ENCODE measurements at places on chromosomes 7 and 10.

DNA sequence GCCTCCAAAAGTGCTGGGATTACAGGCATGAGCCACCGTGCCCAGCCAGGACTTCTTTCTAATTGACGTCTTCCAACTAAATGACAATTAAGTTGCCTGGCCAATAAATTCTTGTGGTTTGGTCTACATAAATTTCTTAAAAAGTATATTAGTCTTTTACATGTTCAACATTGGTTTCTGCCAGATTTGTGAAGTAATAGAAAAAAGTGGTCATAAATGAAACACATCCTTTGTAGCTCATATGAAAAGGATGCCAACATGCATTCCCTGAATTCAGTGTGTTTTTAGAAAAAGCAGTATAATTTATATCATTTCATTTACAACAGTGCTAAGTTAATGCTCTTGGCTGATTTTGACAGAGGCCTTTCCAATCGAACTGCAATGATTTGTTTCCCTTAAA is 215.0 kb downstream of the TAX1BP1 start:
- no peak for DNase-seq

- DNase-seq: peak; percentile 5
Measured at GRCh38 chr7:29337546-29338116, 143.1 kb downstream of the CHN2 start.

GRCh38 chr7:158740657-158741293 is 36.2 kb upstream of the NCAPG2 start:
- DNase-seq: peak; percentile 91

DNA sequence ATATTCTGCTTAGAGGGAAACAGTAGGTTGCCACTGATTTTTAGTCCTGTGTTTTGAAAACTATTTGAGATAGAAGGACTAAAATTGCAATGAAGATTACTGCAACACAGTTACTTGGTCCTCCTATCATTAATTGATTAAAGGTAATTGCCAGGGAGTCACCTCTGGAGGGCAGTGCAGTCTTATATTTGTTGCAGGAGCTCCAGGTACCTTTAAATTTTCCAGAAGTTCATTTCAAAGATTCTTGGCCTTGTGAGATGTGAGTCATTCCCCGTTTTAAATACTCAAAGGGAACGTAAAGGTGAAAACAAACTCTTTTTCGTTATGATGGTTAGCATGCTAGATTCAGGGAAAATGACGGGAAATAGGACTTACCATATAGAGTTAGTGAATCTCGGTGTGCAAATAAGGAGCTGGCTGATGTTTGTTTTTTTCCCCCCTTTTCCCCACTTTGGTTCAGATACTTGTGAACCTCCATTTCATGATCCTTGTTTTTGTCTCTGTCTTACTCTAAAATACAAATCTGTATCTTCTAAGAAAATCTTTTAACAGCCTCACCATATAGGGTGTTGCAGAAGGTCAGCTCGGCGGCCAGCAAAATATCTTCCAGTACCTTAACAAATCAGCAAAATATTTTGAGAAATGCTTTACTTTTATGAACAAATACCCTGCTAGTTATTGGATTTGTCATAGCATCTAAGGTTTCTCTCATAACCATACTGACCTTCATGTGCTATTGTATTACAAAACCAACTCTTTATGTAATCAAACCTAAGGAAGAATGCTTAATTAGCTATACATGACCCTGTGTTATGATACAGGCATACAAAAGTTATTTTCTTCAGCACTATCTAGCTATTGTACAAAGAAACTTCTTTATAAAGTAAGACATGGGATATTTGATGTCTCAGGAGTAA is 143.0 kb upstream of the HDAC9 start:
- peak; percentile 83 for DNase-seq

- DNase-seq: peak; percentile 53
Measured at GRCh38 chr10:123945325-123945920, 53.8 kb upstream of the CPXM2 start.

- no peak for DNase-seq
Measured at GRCh38 chr10:100824886-100825285, 79.5 kb downstream of the PAX2 start.
